ENCODE measurements at places on chromosomes 7 and 10. TPM values are rescaled to one million over a fixed set of nuclear protein-coding genes. Genes with fewer than 3 reads are reported as not detected.

The EPHA1 gene
- 67.3 TPM for total RNA-seq

- no peaks in the 10 kb centered on the region for H3K27me3 ChIP-seq
- H3K4me3 ChIP-seq, result no peak overlapping the region
- peaks cover 5% of the 10 kb centered on the region for H3K36me3 ChIP-seq
- H3K27ac ChIP-seq, result no peak overlapping the region
- no peak for DNase-seq
- peaks cover 40% of the 10 kb centered on the region for H3K4me1 ChIP-seq
Measured at GRCh38 chr10:89029785-89030437, 39.3 kb downstream of the FAS start.

DNA sequence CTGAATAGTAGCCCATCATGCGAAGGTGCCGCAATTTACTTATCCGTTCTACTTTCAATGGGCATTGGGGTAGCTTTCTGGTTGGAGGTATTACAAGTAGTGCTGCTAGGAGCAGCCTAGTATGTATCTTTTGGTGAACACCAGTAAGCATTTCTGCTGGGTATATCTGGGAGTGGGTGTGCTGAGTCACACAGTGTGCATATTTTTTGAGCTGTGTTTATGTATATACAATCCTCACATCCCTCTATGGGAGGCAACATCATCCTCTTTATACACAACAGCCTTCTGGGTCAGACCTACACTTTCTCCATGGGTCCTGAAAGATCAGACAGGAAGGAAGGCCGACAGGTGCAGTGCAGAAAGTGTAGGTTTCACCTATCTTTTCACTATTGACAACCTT is 36.3 kb downstream of the PYROXD2 start:
- peaks cover 2% of the 10 kb centered on the region for H3K27me3 ChIP-seq
- H3K36me3 ChIP-seq, result no peaks in the 10 kb centered on the region
- H3K4me1 ChIP-seq, result peaks cover 27% of the 10 kb centered on the region
- no peak overlapping the region for H3K4me3 ChIP-seq
- DNase-seq, result no peak
- H3K27ac ChIP-seq, result no peak overlapping the region

DNA sequence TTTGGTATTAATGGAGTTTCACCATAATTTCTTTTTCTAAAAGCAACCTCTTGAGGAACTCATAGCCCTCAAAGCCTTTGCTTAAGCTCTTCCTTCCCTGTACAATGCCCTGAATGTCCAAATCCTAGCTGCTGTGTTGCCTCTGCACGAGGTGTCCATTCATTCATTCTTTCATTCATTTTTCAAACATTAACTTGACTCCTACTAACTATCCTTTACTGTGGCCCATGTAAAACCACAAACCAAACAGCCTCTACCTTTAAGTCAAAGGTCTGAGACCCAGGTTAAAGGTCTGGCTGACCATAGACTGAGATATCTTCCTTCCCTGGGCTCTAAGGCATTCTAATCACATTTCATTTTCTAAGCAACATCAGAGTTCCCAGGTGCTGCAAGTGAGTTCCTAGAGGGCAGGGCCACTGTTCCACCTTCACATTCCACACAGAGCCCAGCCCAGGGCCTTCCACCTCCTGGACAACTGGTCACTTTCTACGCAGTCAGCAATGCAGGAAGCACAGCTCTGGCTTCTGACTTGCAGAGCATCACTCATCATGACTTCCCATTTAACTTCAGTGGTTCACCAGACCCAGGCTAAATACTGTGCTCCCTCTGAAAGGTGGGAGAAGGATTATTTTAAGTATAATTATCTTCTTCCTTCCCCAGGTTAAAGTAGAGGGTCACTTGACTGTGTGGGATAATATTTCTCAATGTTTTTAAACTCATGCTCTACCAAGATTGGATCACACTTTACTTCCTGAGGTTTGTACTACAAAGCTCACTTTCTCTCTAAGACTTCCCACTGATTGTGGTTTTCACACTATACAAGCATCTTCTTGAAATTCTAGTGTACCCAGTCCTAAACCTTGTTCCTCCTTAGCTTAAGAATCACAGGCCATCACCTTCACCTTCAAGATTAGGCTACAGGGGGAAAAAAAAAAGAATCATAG is 19.1 kb downstream of the ATXN7L1 start:
- no peak overlapping the region for H3K4me3 ChIP-seq
- no peak overlapping the region for H3K27ac ChIP-seq
- H3K4me1 ChIP-seq, result no peaks in the 10 kb centered on the region
- no peaks in the 10 kb centered on the region for H3K27me3 ChIP-seq
- no peak for DNase-seq
